ENCODE measurements at places on chromosomes 7 and 10. TPM values are rescaled to one million over a fixed set of nuclear protein-coding genes. Genes with fewer than 3 reads are reported as not detected.

TNS3 gene
- total RNA-seq: 47.2 TPM

DNA sequence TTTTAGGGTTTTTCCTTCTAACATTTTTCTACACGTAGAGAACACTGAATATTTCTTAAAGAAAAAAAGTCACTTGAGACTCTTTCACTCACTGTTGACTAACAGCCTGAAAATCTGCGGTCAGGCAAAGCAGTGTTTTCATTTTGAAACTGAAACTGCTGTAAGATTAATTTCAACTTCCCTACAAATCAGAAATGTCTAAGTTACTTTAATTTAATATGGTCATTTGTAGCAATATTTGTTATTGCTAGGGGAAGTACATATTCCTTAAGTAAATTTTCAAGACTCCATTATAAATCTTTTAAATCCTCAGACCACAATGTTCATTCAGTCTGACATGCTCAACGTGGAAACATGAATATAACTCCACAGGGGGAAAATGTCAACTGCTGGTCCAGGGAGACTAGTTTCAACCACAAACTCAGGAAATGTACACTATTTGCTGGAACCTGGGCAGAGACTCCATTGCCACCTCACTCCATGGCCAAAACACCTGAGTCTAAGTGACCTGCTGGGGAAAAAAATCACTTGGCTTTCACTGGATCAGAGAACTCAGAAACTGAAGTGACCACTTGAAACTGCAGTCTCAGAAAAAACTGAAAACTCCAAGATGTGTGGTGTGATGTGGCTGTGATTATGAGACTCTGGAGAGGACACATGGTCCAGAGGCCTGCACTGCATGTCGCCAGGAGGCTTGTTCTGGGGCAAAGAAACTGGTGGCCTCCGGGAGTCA, 161.2 kb downstream of the TAX1BP1 start:
- no peak for DNase-seq

SPDYE3 gene
- total RNA-seq: not detected

- DNase-seq: no peak
Observed at GRCh38 chr7:73888959-73889358, 28.0 kb downstream of the TMEM270 start.

Data from left lobe of liver (tissue), 2 donors.